Uterus (tissue), 4 donors: ENCODE measurements at places on chromosomes 16 and 17. TPM values are rescaled to one million over a fixed set of nuclear protein-coding genes. Genes with fewer than 3 reads are reported as not detected.
A peak's percentile ranks its signal among the peaks of the same experiment; 100 is the strongest.

GRCh38 chr17:41212524-41213169 lies 13.8 kb upstream of the KRTAP9-2 start:
- no peaks in the 10 kb centered on the region for H3K4me1 ChIP-seq
- H3K36me3 ChIP-seq, result no peaks in the 10 kb centered on the region
- H3K4me3 ChIP-seq, result no peak overlapping the region
- no peak for DNase-seq
- H3K27ac ChIP-seq, result no peak overlapping the region
- H3K27me3 ChIP-seq, result no peaks in the 10 kb centered on the region

DNA sequence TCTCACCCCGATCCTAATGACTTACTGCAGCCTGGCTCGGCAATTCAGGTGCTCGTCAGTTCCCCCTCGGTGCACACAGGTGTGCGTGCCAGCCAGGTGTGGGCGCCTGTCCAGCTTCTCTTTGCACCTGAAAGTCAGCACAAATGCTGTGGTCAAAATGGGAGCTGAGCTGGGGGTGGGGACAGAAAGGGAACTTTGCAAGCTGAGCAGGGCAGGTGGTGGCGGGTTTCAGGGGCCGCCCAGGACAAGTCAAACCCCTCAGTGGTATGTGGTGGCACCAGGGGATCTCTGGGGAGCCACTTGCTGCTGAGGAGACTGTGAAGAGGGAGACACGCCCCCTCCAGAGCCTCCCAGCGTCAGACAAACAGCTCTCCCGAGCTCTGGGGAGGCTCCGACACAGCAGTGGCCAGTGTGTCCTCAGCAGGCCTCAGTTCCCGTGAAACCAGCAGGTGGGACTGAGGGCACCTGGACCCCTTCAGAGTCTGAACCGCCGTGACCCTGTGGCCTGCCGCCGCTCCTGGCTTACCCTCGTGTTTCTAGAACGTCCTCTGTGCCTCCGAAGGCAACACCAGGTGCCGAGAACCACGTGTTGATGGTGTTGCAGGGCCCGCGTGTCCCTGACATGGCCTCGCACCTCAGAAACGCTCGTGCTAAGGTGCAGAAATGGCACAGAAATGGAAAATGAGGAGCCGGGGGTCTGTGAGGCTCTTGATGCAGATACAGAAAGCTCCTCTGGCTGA lies 233.5 kb upstream of the TNRC6C start:
- no peak overlapping the region for H3K27ac ChIP-seq
- DNase-seq, result no peak
- no peaks in the 10 kb centered on the region for H3K36me3 ChIP-seq
- H3K4me1 ChIP-seq, result no peaks in the 10 kb centered on the region
- H3K4me3 ChIP-seq, result no peak overlapping the region

DNA sequence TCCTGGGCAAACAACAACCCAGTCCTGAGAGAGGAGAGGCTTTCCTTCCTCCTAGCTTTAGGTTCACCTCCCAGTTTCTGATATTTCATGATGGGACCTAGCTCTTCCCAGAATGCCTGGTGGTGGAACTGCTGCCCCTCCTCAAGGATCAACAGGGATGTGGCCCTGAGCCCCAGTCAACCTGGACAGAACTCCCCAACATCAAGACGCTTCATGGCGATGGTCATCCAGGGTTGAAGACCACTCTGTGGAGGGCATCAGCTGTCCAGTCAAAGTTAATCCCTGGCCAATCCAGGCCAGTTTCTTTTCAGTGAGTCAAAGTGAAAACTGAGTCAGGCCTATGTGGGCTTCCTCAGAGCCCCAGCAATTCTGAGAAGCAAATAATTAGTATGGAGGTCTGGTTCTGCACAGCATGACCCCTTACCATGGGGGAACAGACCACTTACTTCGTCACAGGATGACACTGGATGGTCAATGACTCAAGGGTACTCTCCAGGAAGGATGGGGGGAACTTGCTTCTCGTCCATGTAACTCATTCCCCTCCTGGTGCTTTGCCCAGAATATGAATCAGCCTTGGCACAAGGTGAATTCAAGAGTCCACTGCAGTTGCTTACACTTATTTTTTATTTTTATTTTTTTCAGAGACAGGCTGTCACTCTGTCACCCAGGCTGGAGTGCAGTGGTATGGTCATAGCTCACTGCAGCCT lies 14.7 kb upstream of the XYLT2 start:
- H3K27ac ChIP-seq, result no peak overlapping the region
- no peaks in the 10 kb centered on the region for H3K27me3 ChIP-seq
- no peak for DNase-seq
- no peak overlapping the region for H3K4me3 ChIP-seq
- no peaks in the 10 kb centered on the region for H3K36me3 ChIP-seq

GRCh38 chr17:5667871-5668270 lies 83.6 kb upstream of the NLRP1 start:
- H3K36me3 ChIP-seq, result no peaks in the 10 kb centered on the region
- no peaks in the 10 kb centered on the region for H3K4me1 ChIP-seq
- no peaks in the 10 kb centered on the region for H3K27me3 ChIP-seq
- no peak overlapping the region for H3K4me3 ChIP-seq
- H3K27ac ChIP-seq, result no peak overlapping the region

- H3K27ac ChIP-seq, result peak overlapping the region; percentile 83
- H3K36me3 ChIP-seq, result no peaks in the 10 kb centered on the region
- H3K27me3 ChIP-seq, result no peaks in the 10 kb centered on the region
Observed at GRCh38 chr17:50479522-50480141, 972 bp downstream of the RSAD1 start.

DNA sequence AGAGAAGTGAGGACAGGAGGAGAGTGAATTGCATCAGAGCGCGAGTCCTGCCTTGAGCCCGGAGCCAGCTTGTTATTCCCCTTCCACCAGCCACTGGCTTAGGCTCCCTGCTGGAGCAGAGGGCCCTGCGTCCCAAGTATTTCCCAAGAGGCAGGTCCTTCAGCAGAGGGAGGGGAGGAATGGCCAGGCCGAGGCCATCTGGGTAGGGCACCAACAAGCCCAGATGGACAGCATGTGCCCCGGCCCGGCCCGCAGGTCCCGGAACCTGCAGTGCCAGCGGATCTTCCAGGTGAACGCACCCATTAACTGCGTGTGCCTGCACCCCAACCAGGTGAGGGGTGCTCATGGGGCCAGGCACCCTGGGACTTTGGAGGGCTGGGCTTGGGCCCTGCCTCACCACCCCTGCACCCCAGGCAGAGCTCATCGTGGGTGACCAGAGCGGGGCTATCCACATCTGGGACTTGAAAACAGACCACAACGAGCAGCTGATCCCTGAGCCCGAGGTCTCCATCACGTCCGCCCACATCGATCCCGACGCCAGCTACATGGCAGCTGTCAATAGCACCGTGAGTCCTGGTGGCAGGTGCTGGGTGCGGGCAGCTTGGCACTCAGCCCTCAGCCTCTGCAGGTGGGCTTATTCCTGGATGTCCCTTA lies 1.7 kb downstream of the MLST8 start:
- no peaks in the 10 kb centered on the region for H3K36me3 ChIP-seq
- H3K27me3 ChIP-seq, result no peaks in the 10 kb centered on the region

DNA sequence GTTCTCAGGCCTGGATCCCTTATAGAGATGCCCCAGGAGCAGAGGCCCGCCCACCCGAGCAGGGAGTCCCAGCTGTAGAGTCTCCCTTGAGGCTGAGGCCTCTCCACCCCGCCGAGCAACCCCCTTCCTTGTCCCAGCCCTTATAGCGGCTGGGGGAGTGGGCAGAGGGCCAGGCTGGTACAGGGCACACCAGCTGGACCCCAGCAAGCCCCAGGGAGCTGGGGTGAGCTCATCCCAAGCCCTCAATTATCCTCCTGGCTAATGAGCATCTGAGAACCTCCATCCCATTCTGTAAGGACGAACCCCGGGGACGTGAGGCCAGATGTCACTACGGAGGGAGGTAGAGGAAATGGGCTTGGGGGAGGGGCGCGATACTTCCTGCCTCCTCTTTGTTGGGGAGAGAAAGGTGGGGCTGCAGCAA lies 3.2 kb upstream of the SNN start:
- no peaks in the 10 kb centered on the region for H3K4me1 ChIP-seq
- H3K4me3 ChIP-seq, result no peak overlapping the region
- H3K27ac ChIP-seq, result no peak overlapping the region

- H3K27me3 ChIP-seq, result no peaks in the 10 kb centered on the region
- no peak overlapping the region for H3K4me3 ChIP-seq
- no peaks in the 10 kb centered on the region for H3K4me1 ChIP-seq
- H3K27ac ChIP-seq, result peak overlapping the region; percentile 80
- no peak for DNase-seq
- H3K36me3 ChIP-seq, result no peaks in the 10 kb centered on the region
Observed at GRCh38 chr17:20092261-20092867, 83.2 kb downstream of the SPECC1 start.

DNA sequence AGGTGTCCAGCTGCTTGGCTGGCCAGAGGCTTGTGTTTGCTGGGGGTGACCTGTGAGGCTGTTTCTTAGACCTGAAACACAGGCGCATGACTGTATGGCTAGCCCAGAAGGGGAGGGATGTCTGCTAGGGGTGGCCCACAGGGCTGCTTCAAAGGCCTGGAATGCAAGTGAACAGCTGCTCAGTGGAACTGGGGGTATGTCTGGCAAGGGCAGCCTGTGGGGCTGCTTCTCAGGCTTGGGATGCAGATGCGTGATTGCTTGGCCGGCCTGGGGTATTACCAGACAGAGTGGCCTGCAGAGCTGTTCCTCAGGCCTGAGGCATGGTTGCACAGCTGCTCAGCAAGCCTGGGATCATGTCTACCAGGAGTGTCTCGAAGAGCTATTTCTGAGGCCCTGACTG lies 20.5 kb downstream of the TANC2 start:
- H3K4me3 ChIP-seq, result no peak overlapping the region
- H3K4me1 ChIP-seq, result no peaks in the 10 kb centered on the region
- no peak for DNase-seq
- H3K27me3 ChIP-seq, result no peaks in the 10 kb centered on the region

GRCh38 chr17:41131979-41132378 lies 8.0 kb upstream of the KRTAP4-12 start:
- DNase-seq, result no peak
- H3K27ac ChIP-seq, result no peak overlapping the region
- no peaks in the 10 kb centered on the region for H3K27me3 ChIP-seq
- no peaks in the 10 kb centered on the region for H3K36me3 ChIP-seq

Gene TNP2
- not detected for total RNA-seq

Gene CCDC40
- 0.88 TPM for total RNA-seq

Gene TERB1
- 0.21 TPM for total RNA-seq

Gene NPIPA7
- not detected for total RNA-seq

Gene YPEL3
- 19.7 TPM for total RNA-seq
